ENCODE measurements at places on chromosomes 3 and 15.

GRCh38 chr3:197828-198491 lies 1.4 kb downstream of the CHL1 start:
- DNase-seq: no peak

DNA sequence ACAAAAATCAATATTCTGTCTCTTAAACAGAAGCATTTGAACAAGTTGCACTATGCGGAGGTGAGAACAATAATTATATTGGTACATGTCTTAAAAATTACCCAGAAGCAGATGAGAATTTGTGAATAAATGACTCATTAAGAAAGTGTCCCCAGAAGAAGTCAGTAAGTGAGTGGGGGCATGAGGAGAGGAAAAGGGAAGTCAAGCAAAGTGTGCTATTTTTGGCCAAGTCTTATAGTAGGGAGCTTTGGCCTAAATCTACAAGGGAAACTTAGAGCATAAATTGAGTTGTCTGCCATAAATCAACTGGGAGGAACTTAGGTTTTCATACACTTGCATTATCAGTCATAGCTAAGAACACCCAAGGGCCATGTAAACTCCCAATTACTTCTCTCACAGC lies 86.9 kb upstream of the SATB1 start:
- DNase-seq: no peak

DNA sequence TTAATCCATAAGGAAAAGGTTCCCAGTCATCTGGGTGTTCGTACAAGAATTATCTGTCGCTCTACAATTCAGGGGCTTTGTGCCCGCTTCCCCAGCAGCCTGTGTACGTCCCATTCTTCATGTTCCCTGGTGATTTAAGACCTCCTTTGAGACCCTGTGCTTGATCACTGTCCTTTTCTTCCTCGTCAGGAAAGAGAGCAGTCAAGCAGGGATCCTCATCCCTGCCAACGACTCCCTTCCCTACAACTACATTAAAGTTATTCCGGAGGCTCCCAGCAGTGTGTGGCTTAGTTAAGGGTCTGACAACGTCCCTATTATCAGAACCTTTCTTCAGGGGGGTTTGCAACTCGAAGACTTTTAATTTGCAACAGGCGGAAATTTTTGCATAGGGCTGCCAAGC lies 175.7 kb downstream of the FOXP1 start:
- DNase-seq: no peak

DNA sequence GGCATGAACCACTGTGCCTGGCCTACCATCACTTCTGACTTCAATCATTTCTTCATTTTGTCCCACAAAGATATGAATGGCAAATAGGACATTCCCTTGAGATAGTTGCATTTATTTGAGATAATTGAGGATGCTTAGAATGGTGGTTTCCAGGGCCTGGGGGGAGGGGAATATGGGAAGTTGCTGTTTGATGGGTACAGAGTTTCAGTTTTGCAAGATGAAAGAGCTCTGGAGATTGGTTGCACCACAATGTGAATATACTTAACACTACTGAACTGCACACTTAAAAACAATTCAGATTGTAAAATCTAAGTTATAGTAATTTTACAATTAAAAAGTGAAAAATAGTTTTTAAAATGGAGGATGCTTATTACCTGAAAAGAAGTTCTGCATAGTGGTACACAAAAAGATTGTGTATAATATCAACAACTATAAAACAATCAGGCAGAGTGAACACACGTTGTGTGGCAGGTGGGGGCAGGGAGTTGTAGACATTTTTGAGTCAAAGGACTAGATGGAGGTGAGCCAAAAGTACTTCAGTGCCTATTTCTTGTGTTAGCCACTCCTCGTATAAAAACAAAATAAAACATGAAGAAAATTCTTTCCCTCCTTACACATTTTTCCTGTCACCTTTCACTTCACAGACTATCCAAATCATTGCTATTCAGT lies 18.5 kb upstream of the RIOX2 start:
- DNase-seq: no peak

DNA sequence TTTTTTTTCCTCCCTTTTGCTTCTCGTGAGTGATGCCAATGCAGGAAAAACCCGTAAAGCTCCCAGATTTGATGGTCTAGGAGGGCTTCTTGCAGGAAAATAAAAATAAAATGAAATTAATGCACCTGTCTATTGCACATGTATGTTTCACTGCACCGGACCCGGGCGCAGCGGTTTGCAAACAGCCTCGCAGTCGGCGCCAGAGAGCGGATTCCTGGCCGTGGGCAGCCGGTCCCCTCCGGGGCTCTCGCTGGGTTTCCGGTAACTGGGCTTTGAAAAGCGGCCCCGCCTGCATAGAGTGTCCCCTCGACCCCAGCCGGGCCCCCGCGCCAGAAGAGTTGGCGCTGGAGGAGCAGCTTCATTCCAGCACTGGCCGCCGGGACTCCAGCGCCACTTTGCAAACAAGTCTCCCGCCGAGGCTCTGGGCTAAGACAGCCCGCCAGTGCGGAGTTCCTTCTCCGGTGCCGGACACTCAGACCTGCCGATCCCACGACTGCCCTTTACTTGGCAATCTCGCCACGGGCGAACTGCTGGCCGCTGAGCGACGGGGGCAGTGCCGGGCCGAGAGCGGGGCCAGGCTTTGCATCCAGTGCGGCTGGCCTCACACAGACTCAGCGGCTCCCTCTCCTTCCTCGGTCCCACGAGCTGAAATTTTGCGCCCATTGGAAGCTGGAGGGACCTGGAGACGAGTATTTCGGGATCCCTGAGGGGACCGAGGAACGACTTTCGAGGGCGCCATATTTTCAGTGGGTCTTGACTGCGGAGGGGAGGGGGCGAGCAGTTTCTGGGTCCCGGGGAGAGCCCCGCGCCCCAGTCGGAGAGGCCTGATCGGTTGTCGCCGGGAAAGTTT lies 225.9 kb upstream of the C2CD4B start:
- peak; percentile 72 for DNase-seq

- no peak for DNase-seq
Observed at GRCh38 chr3:57199895-57200297, at the start of gene HESX1. Gene HESX1 (minus strand): TSS chr3:57199978. CDS start chr3:57199918, 60 bp downstream.

- no peak for DNase-seq
Observed at GRCh38 chr3:186160691-186161243, 51.9 kb upstream of the ETV5 start.

- DNase-seq: no peak
Observed at GRCh38 chr15:92140796-92141195, 252.9 kb upstream of the ST8SIA2 start.

- no peak for DNase-seq
Observed at GRCh38 chr3:52372822-52373504, 56.8 kb downstream of the DNAH1 start.

DNA sequence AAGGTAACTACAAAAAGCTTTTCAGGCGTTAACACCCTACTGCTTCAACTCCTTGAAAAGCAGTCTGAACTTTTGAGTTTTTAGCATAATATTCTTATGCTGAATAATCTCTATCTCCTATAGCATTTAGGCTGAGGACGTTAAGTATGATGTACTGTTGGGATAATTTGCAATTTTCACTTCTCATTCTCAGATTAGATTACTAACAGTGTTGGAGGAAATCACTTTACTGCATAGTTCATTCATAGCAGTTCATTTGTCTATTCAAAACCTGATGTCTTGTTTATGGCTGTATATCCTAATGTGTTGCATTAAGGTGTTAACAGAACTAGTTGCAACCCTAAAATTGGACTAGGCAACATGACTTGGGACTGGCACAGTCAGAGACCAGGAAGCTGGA lies 983.1 kb downstream of the FHIT start:
- DNase-seq: no peak

DNA sequence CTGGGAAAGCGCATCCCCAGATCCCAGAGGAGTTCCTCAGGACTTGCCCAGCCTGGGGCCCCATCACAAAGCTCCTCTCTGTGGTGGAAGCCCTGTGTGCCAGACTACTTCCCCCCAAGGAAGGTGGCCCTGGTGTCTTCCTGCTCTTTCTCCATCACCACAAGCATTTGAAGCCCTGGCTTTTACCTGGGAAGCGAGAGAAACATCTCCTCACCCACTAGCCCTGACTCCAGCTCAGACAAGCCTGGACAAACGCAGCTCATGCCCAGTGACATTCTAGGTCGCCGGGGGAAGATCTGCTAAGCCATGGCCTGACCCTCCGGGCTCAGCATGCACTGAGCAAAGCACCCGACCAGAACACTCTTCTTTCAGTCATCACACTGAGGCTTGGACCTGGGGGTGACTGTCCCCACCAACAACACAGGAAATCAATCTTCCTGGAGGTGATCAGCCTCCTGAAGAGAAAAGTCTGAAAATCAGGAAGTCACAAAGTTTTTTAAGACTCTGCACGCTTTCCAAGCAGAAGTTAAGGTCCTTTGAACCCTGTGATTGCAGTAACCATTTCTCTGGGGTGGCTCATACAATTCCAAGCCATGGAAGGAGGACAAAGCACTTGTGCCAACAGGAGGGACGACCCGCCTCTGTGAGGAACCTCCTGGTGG lies 40.8 kb downstream of the KLHL25 start:
- peak; percentile 30 for DNase-seq

GRCh38 chr15:63939531-63940130 lies 105.9 kb upstream of the HERC1 start:
- DNase-seq: peak; percentile 53

GRCh38 chr15:60370105-60370868 lies 27.5 kb downstream of the ANXA2 start:
- DNase-seq: no peak

GRCh38 chr3:47015151-47015550 lies 35.7 kb downstream of the NBEAL2 start:
- DNase-seq: no peak

DNA sequence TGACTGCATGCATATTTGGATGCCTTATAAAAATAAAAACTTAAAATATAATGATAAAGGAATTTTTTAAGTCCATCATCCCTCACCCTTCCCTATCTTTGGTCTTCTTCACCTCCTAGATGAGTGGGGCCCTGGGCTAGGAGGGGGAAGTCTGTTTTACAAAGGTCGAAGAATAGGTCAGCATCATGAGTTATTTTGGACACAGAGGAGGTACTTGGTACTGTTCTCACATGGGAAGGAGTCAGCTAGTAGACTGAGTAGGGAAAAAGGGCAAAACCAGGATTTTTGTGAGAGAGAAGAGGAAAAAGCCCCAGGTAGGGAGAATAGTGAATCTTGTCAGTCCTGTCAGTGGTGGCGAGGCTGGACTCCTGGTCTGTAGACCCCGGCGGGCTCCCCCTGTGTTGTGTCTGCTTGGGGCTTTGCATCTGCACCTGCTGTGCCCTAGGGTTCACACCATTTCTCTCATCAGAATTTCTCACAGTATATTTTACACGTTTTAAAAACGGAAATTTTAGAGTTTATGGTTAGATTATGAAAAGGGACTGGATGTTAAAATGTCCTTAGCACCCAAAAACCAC lies 17.2 kb downstream of the GCSAM start:
- DNase-seq: no peak

DNA sequence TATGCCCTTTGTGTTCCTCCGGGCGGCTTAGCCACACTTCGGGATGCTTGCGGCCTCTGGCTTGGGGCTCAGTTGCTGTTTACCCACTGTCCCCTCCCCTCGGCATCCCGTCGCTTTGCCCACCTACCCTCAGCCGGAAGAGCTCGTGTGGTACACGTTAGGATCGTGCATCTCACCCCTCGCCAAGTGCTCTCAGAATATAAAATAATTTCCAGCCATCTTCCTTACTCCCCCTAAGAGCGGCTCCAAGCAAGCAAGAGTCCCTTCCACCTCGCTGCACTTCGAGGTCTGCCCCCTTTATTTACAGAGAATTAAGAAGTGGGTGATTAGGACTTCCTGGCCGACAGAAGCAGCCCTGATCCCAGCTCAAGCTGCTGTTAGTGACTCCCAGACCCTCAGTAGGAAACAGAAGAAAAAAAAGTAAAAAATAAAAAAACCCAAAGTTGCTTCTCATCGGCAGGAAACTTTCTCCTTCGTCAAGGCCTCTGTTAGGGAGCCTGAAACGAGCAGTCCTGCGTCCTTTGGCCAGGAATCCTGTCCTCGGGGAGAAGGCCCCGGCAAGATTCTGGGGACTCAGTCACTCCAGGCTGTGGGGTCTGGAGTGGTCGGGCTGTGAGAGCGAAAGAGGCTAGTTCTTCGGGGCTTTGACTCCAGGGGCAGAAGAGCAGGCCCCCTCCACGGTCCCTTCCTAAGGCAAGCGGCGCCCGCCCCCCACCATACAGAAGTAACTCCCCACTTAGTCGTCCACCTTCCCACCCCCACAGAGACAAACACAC lies 3.0 kb downstream of the MEIS2 start:
- DNase-seq: no peak

GRCh38 chr3:175336406-175337133 lies 477.4 kb downstream of the NAALADL2 start:
- DNase-seq: no peak

GRCh38 chr3:161349529-161350312 lies 21.6 kb downstream of the SPTSSB start:
- DNase-seq: no peak

- DNase-seq: no peak
Observed at GRCh38 chr15:95281470-95281869, 1049.0 kb upstream of the NR2F2 start.

- no peak for DNase-seq
Observed at GRCh38 chr3:130783629-130784028, 37.0 kb upstream of the PIK3R4 start.

DNA sequence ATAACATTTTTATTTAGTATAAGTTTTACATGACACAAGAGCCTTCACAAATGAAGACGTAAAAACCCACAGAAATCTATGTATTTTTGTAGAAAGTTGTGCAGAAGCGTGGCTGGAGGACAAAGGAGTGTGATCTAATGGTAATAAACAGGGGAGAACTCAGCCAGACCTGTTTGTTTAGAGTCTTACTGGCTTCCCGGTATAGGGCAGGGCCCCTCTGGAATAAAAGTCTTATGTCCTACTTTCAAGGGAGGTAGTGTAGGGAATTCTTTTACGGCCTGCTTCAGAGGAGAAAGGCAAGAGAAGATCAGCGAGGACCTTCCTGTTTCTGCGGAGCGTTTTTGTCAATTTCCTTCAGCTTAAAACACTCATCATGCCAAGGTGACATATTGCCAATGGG lies 103.6 kb downstream of the TGFBR2 start:
- no peak for DNase-seq

- DNase-seq: peak; percentile 17
Observed at GRCh38 chr3:17088602-17089313, 204.0 kb downstream of the PLCL2 start.

GRCh38 chr3:139870000-139870675 lies 64.8 kb upstream of the CLSTN2 start:
- no peak for DNase-seq

DNA sequence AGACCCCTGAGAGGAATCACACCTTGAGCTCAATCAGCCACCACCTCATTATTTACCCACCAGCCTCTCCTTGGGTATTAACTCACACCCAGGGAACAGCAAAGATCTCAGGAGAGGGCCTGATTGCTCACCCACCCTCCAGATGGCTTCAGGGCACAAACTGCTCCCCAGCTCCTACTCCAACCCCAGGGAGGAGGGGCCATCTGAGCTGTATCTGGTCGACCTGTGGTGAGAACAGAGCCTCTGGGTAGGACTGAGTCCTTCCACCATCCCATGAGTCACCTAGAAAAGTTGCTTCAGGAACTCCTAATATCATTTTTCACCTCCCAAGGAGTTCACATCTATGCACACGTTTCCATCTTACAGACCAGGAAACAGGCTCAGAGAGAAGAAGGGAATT lies 44.8 kb upstream of the HES1 start:
- DNase-seq: no peak
